ENCODE measurements at places on chromosomes 16 and 17.

DNA sequence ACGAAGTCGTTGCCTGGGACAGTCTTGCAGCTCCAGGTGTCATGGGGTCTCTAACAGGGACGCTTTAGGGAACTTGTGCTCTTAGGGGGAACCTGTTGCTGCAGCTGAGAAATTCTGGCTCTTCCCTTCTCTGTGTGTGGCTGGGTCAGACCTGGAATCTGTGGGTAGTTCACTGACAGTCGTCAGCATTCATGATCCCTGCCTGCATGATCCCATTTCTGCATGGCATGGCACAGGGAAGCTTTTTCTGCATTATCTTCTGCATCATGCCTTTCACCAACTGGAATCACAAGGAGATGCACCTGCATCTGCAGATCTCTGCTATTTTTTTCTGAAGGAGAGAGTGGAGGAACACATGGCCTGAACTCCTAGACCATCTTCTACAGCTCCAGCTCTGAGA is 85.6 kb downstream of the SOX9 start:
- DNase-seq = no peak

DNA sequence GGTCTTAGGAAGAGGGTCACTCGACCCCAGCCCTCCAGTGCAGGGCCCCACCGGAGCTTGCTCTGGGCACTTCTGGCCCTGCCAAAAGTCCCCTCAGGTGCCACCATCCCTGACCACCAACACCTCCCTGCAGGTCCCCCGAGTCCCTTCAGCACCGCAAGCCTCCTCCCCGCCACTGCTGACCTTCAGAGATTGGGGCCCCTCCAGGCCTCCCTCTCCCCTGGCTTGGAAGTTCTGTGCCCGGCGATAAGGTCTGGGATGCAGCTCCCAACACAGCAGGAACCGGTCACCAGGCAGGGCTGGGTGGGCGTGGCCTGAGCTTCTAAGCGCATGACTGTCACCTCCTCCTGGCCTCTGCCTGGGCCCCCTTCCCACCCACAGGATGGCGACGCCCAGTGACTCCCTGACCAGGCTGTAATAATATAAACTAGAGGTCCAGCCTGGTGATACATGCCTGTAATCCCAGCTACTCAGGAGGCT is 11.2 kb downstream of the PIEZO1 start:
- DNase-seq = no peak

DNA sequence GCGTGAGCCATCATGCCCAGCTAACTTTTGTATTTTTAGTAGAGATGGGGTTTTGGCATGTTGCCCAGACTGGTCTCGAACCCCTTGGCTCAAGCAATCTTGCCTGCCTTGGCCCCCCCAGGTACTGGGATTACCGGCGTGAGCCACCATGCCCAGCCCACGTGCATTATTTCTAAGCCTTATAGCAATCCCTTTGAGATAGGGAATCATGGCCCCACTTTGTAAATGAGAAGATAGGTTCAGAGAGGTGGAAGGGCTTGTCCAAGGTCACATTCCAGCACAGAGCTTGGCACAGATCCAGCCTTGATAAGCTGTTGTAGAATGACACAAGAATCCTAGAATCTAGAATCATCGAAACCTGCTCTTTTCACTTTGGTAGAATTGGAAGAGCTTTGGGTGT is 4.2 kb upstream of the PYCARD start:
- DNase-seq = no peak

GRCh38 chr16:57996406-57997175 is 3.9 kb downstream of the ZNF319 start:
- DNase-seq = no peak

- DNase-seq = no peak
Measured at GRCh38 chr16:87954826-87955225, 3.6 kb downstream of the BANP start.

Measured in stimulated activated CD8-positive, alpha-beta memory T cell treated with anti-CD3 and anti-CD28 coated beads, Interleukin-4, amount 100 ng/mL, for 24 hours (primary cell).